RCC 7860 (cell line): ENCODE measurements at places on chromosomes 4 and X.
A peak's percentile ranks its signal among the peaks of the same experiment; 100 is the strongest.

DNA sequence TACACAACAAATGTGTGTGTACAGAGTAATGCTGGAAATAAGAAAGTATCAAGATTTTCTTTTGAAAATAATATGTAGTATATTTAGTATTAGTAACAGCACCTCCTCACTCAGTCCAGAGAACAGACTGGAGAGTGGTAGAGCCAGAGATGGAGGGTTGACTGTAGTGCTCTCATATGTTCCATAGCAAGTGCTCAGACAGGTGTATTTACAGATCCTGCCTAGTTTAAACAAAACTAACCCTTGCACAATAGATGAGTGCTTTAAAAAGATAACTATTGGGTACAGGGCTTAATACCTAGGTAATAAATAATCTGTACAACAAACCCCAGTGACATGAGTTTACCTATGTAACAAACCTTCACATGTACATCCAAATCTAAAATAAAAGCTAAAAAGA lies 381.0 kb upstream of the EMCN start:
- no peak for DNase-seq

DNA sequence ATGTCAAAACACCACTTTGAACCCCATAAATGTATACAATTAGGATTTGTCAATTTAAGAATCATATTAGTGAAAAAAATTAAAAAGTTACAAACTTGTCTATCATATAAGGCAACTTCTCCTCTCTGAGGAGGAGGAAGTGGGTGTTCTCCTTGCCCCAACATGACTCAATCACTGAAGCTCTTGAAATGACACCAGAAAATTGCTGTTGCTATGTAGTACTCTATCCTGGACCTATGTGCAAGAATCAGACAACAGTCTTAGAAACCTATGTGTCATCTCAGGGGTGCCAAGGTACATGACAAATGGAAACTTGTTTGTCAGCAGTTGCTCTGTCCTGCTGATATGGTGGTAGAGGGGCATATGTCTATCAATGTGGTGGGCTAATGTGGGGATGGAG lies 47.7 kb downstream of the HMGB3 start:
- DNase-seq, result no peak

- no peak for DNase-seq
Observed at GRCh38 chr4:185167234-185167633, 24.2 kb downstream of the SLC25A4 start.

GRCh38 chr4:10333942-10334341 lies 123.3 kb downstream of the ZNF518B start:
- no peak for DNase-seq

GRCh38 chr4:89217604-89218003 lies 90.0 kb downstream of the GPRIN3 start:
- no peak for DNase-seq

GRCh38 chr4:110540581-110540980 lies 64.6 kb downstream of the ENPEP start:
- no peak for DNase-seq

DNA sequence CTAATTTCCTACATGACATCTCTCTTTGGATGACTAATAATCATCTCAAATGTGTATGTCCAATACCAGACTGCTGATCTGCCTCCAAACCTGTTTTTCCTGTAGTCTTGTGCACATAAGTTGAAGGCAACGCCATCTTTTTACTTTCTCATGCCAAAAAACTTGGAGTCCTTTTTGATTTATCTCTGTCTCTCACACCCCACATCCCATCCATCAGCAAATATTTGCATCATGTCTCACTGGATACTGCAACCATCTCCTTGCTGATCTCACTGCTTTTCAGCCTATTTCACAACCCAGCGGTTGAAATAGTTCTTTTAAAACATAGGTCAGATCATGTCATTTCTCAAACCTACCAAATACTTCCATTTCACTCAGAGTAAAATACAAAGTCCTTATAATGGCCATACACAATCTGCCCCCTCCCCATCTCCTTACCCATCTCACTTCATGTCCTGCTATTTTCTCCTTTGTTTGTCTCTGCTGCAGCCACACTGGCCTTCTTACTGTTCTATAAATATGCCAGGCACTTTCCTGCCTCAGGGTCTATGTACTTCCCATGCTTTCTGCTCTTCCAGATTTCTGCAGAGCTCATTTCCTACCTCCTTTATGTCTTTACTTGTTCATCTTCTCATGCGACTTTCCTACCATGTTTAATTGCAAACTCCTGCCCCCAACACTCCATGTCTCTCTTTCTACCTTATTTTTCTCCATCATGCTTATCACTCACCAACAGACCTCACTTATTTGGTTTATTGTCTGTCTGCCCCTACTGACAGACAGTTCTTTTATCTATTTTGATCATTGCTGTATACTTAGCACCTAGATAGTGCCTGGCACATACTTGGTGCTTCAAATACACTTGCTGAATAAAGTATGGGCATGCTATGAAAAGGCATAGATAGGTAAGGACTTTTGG lies 98.8 kb downstream of the ANXA3 start:
- DNase-seq, result peak; percentile 39

DNA sequence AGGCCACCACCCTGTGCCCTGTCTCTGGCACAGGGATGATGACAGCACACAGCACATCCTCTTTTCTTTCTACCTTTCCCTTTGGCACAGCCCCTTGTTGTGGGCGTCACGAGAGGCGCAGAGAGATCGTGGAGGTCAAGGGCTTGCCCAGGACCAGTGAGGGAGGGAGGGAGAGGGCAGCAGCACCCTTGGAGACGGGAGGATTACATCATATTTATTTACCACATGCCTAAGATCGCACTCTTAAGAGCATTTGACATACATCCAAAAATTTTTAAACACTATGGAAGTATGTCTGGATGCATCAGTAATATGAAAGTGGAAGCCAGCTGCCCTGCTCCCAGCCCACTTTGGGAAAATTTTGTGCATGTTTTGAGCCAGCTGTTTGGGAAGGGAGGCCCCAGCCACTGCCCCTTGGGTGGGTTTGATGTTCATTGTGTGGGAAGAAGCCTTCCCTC lies 12.7 kb downstream of the WFS1 start:
- DNase-seq, result no peak

DNA sequence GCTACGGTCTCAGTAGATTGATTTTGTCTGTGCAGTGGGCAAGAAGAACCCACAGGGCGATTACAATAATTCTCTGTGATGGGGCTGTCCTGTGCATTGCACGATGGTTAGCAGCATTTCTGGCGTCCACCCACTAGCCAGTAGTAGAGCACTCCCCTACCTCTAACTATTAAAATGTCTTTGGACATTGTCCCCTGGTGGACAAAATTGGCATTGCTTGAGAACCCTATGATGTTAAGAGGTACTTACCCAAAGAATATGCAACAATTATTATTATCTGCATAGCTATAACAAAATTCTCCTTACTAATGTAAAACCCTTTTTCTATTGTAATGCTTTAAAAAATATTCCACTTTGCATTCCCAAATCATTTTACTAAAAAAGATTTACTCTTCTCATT lies 109.5 kb upstream of the VCX3A start:
- DNase-seq, result peak; percentile 4

GRCh38 chr4:40228497-40229365 lies 31.9 kb downstream of the RHOH start:
- no peak for DNase-seq

DNA sequence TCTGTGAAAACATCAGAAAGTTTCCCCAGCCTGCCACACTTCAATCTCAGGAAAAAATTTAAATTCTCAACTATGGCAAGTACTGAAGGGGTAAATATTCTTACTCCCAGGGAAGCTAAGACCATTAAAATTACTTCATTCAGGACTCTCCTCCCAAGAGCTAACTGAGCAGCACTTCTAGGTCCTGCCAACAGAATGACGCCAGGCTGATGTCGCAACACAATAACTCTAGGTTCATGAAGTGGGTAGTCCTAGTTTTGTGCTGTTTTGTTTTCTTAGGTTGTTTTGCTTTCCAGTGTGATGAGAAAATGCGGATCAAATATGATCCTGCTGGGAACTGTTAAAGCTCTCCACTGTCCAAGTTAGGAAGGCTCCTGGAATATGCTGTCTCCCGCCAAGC lies 180.0 kb downstream of the NKX6-1 start:
- DNase-seq, result no peak

GRCh38 chr4:119299741-119300100 lies 22.2 kb downstream of the FABP2 start:
- DNase-seq, result no peak
